SJSA1 (cell line): ENCODE measurements at places on chromosomes 12 and 14. TPM values are rescaled to one million over a fixed set of nuclear protein-coding genes. Genes with fewer than 3 reads are reported as not detected.

DNA sequence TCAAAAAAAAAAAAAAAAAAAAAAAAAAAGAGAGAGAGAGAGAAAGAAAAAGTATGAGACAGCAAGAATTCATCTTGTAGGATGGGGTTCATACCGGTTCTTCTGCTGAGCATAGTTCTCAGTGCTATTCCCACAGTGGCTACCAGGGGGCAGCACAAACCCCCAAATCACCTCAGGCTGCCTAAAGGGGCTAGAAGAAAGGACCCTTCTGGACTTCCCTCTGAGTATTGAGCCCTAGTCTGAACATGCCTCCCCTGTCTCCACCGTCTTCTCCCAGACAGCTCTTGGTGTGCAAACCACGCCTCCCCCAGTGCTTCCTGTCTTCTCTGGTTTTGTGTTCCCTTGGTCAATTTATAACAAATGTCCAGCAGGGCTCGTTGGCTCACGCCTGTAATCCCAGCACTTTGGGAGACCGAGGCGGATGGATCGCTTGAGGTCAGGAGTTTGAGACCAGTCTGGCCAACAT lies 31.3 kb upstream of the SMUG1 start:
- peak; percentile 76 for DNase-seq
- H3K36me3 ChIP-seq: no peaks in the 10 kb centered on the region
- H3K4me3 ChIP-seq: no peak overlapping the region

DNA sequence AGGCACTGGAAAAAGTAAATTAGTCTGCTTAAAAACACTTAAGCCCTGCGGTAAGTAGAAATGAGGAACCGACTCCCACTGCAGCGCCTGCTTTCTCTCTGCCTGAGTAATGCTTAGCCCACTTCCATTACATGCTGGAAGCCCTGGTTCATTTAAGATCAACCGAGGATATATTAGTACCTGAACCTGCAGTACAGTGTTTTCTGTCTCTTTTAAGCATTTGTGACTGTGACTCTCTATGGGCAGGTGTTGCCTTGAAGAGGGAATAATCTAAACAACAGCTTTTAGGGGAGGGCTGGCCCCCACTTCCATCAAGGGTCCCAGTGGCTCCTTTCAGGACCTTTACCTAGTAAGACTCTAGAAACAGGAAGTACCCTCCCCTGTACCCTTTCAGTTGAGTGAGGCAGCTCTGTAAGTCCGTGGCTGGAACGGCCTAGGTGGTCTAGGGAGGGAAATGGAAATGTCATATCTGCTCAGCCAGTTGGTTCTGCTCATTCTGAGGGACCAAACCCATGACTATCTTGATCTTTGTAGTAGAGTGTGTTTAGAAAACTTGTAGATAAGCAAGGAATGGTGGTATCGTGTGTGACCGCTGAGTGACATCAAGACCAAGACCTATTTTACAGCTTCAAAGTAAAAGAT lies 56.2 kb downstream of the FNTB start:
- no peak for DNase-seq
- H3K27me3 ChIP-seq: no peaks in the 10 kb centered on the region
- H3K27ac ChIP-seq: no peak overlapping the region

GRCh38 chr14:20428010-20428365 lies 8.0 kb downstream of the KLHL33 start:
- no peak for DNase-seq
- H3K4me1 ChIP-seq: peaks cover 3% of the 10 kb centered on the region; the same call in 1 of the 2 replicates
- H3K4me3 ChIP-seq: no peak overlapping the region
- H3K36me3 ChIP-seq: no peaks in the 10 kb centered on the region

GRCh38 chr14:57302883-57303282 lies 34.1 kb downstream of the AP5M1 start:
- H3K4me1 ChIP-seq: no peaks in the 10 kb centered on the region
- no peak for DNase-seq
- H3K27ac ChIP-seq: no peak overlapping the region
- no peaks in the 10 kb centered on the region for H3K36me3 ChIP-seq
- H3K27me3 ChIP-seq: peaks cover 12% of the 10 kb centered on the region; the same call in 1 of the 2 replicates

DNA sequence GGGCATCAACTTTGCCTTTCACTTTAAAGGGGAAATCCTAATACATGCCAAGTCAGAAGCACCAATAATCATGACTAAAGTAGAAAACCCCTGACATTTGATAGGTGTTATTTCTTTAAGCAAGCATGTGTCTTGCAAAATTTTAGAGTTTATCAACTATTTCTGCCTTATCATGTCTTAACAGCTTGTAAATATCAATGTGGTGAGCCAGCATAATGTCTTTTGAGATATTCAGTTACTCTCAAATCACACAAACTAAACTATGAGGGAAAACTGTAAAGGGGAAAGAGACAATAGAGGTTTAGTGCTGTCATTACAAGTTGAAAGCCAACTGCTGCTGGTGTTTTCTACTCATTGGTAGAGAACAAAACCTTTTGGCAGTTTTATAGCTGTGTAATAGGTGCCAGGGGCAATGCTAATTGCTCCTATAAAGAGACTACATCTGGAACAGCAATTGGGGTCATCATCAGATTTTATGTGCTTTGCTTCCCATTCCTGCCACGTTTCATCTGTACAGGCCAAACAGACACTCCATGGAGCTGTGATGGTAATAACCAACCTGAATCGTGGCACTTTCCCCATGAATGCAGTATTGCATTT lies 1027.4 kb downstream of the FSCB start:
- no peaks in the 10 kb centered on the region for H3K36me3 ChIP-seq
- H3K27ac ChIP-seq: no peak overlapping the region
- no peaks in the 10 kb centered on the region for H3K4me1 ChIP-seq
- H3K27me3 ChIP-seq: no peaks in the 10 kb centered on the region
- H3K4me3 ChIP-seq: no peak overlapping the region
- DNase-seq: no peak

DNA sequence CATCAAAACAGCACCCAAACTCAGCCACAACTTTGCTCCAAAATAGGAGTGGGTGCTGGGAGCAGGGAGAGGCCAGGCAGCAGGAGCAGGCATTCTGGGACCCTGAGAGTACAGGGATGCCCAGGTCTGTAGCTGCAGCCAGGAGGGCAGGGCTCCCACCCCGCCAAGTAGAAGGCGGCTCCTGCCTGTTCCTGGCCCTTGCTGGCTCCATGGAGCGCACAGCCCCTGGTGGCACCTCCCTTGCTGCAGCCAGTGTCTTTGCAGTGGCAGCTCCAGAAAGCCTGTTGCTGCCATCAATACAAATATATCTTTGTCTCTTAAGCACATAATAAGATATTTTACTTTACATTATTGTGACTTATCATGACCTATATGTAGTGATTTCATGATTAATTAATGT lies 1096.5 kb downstream of the FSCB start:
- H3K27me3 ChIP-seq: no peaks in the 10 kb centered on the region
- no peak overlapping the region for H3K27ac ChIP-seq
- H3K4me1 ChIP-seq: no peaks in the 10 kb centered on the region
- no peak for DNase-seq
- no peak overlapping the region for H3K4me3 ChIP-seq
- H3K36me3 ChIP-seq: no peaks in the 10 kb centered on the region

DNA sequence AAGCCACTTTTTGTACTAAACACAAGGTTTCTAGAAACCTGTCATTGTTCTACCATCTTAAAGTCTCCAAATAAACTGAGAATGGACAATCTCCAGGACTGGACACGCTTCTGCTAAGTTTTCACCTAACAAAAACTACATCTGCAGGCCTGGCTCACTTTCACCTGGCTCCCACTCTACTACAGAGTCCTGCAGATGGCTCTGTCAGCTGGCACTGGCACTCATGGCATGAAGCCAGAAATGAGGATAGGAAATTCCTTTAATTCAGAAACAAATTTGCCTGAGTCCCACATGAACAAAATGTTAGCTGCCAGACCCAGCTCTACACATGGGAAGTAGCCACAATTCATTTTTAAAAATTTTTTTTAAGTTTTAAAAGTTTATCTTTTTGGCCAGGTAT lies 42.1 kb downstream of the STXBP6 start:
- H3K4me1 ChIP-seq: peaks cover 40% of the 10 kb centered on the region
- no peak overlapping the region for H3K4me3 ChIP-seq
- H3K27ac ChIP-seq: peak overlapping the region; percentile 85
- H3K27me3 ChIP-seq: no peaks in the 10 kb centered on the region

DNA sequence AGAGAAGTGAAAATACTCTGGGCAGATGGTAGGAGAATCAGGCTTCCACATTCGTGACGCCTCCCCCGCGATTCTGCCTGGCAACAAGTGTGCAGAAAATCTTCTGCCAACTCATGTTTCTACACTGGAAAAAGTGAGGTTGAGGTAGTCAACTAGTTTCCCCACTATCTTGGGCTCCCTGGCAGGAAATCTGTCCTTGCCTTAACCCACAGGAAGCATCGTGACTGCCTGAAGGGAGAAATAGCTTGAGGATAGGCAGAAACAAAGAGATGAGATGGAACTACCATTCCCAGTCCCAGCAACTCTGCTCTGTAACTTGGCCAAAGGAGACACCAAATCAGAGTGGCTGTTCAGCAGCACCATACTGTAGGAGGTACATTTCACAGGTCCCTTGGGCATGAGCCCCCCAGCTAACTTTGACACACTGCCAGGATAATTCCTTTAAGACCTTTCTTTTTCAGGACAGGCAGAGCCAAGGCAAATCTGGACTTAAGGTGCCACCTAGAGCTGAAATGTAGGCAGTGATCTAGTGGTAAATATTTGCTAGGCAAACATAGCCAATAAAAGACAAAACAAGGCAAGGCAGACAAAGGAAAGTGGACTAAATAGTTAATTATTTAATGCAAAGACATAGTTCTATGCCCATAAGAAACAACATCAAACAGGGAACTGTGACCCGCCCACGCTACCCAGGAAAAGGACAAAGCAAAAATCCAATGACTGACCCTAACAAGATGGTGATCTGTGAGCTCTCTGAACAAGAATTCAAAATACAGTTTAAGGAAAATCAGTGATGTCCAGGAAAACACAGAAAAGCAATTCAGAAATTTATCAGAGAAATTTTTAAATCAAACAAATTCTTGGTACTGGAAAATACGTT lies 205.1 kb downstream of the PTPRO start:
- peaks cover 7% of the 10 kb centered on the region for H3K4me1 ChIP-seq
- H3K4me3 ChIP-seq: no peak overlapping the region
- no peak for DNase-seq

- no peak overlapping the region for H3K27ac ChIP-seq
- no peaks in the 10 kb centered on the region for H3K36me3 ChIP-seq
- H3K4me1 ChIP-seq: peaks cover 33% of the 10 kb centered on the region
- H3K27me3 ChIP-seq: no peaks in the 10 kb centered on the region
- DNase-seq: no peak
These were observed 114.8 kb downstream of the SMOC1 start for GRCh38 chr14:69994002-69994401.

DNA sequence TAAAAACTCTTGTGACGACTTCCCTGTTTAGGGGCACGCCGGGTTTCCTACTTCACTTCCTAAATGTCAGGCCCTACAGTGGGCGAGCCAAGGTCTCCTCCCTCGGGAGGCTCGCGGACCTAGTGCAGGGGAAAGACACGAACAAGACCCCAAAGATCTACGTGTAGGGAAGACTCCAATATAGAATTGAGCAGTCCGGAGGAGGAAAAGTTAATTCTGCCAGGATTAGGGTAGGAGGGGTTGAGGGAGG lies 564 bp downstream of the ATXN3 start:
- H3K27me3 ChIP-seq: no peaks in the 10 kb centered on the region
- H3K27ac ChIP-seq: peak overlapping the region; percentile 86
- H3K4me3 ChIP-seq: peak overlapping the region; percentile 98
- no peak for DNase-seq
- H3K36me3 ChIP-seq: no peaks in the 10 kb centered on the region
- no peaks in the 10 kb centered on the region for H3K4me1 ChIP-seq

DNA sequence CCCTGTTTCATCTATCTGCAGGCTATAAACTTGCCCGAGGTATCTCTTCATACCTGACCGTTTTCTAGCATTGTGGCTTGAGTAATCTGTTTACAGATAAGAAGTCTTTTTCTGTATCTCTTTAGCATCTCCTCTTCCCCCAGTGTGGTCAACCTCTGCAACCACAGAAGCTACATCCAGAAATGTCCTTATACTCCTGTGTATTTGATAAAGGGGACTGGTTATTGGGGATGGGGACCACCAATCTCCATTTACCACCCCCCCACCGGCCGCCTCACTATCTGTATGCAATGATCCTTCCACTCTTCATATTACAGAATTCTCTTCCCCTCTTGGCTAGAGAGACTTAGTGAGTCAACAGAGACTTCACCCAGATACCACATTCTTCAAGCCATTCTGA lies 3.4 kb upstream of the RPAP3 start:
- H3K27ac ChIP-seq: no peak overlapping the region
- H3K4me3 ChIP-seq: no peak overlapping the region
- peaks cover 8% of the 10 kb centered on the region for H3K4me1 ChIP-seq
- DNase-seq: no peak

DNA sequence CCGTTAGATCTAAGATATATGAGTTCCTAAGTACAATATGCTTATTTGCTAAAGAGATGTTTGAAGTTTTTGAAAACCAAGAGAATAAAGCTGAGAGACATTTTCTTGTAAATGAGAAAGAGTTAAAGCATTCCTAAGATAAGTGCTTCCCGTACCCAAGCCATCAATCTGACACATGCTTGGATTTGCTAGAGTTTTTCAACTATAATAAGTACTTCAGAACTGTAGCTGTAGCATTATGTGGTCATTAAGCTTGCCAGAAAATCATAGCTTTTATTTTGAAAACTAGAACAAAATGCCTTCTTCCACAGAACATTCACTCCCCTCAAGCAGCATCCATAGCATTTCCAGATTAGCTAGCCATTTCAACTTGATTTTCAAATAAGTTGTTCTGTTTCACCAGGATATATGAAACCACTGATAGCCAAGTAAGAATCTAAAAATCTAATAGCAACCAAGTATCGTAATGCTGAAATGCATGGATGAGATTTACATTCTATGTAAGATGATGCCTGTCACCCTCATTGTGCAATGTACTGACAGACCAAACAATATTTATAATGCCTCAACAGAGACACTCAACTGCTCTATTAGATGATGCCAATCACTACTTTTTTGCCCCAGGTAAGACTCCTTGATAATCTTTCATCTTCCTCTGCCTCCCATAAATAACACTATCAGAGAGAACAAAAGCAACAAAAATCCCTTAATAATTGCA lies 8.0 kb downstream of the SNW1 start:
- no peaks in the 10 kb centered on the region for H3K4me1 ChIP-seq
- no peak overlapping the region for H3K4me3 ChIP-seq
- H3K36me3 ChIP-seq: peaks cover 63% of the 10 kb centered on the region
- no peaks in the 10 kb centered on the region for H3K27me3 ChIP-seq
- no peak for DNase-seq
- no peak overlapping the region for H3K27ac ChIP-seq

GRCh38 chr12:24534622-24535021 lies 414.3 kb downstream of the BCAT1 start:
- H3K4me1 ChIP-seq: peaks cover 35% of the 10 kb centered on the region
- no peak overlapping the region for H3K27ac ChIP-seq
- H3K4me3 ChIP-seq: no peak overlapping the region
- no peak for DNase-seq
- H3K27me3 ChIP-seq: no peaks in the 10 kb centered on the region
- H3K36me3 ChIP-seq: no peaks in the 10 kb centered on the region

The SIX6 gene
- total RNA-seq: not detected in 2 replicates

The VRTN gene
- not detected in 2 replicates for total RNA-seq

The CCDC88C gene
- not detected in 2 replicates for total RNA-seq

The CLEC6A gene
- not detected in 2 replicates for total RNA-seq

The ANKS1B gene
- total RNA-seq: not detected in 2 replicates

The NOS1 gene
- total RNA-seq: not detected in 2 replicates
